ENCODE measurements at places on chromosomes 2 and 18. TPM values are rescaled to one million over a fixed set of nuclear protein-coding genes. Genes with fewer than 3 reads are reported as not detected.

DNA sequence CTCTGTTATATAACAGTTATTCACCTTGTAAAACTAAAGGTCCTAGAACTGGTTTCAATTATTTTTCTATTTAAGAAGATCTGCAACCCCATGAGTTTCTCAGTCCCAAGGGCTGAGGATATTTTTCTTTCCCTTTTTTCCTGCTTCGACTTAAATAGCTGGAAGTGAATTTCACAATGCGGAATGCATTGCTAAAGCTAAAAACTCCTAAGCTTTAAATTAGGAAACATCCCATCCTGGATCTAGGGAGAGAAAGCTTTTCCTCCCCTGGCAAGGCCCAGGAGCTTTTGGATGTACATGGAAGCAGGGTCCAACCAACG, 1.4 kb downstream of the RFX8 start:
- H3K4me3 ChIP-seq, result peak overlapping the region; percentile 78
- H3K27me3 ChIP-seq, result peaks cover 10% of the 10 kb centered on the region
- H3K4me1 ChIP-seq, result peaks cover 22% of the 10 kb centered on the region
- no peaks in the 10 kb centered on the region for H3K36me3 ChIP-seq

DNA sequence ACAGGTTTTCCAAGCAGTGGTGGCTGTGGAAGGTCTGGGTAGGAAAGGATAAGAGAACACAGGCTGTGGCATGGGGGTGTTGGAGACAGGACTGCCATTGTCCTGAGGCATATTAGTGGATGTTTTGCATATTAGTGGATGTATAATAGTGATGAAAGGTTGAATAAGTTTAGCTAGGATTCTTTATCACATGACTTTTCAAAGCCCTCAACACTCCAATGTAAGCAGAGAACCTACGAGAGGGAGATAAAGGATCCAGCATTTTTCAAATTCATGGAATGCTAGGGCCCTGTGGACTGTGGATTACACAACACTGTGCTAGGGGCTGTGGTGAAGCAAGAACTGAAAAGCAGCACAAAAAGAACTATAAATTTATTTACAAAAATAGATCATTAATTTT, 63.2 kb downstream of the POLE4 start:
- H3K27ac ChIP-seq, result no peak overlapping the region
- H3K4me3 ChIP-seq, result no peak overlapping the region
- no peak for DNase-seq

DNA sequence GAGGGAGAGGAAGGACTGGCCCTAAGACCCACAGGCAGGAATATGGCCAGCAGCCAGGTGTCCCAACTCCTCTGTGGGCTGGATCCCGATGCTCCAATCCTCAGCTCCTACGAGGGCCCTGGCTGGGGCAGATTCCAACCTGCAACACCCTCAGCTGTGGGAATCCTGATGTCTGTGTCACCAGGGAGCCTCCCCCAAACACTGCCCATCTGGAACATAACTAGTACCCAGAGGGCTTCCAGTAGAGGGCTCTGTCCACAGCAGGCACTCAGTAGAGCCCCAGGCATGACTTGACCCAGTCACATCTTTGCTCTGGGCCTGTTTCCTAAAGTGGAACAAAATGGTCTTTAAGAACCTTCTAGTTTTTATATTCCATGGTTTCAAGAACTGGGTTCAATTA, 20.6 kb upstream of the LOXHD1 start:
- no peaks in the 10 kb centered on the region for H3K4me1 ChIP-seq
- DNase-seq, result no peak
- no peak overlapping the region for H3K27ac ChIP-seq
- peaks cover 16% of the 10 kb centered on the region for H3K27me3 ChIP-seq
- no peak overlapping the region for H3K4me3 ChIP-seq
- H3K36me3 ChIP-seq, result no peaks in the 10 kb centered on the region

GRCh38 chr2:10380048-10380926, 67.8 kb downstream of the ODC1 start:
- no peaks in the 10 kb centered on the region for H3K27me3 ChIP-seq
- H3K36me3 ChIP-seq, result no peaks in the 10 kb centered on the region
- no peak for DNase-seq
- H3K27ac ChIP-seq, result no peak overlapping the region
- H3K4me3 ChIP-seq, result peak overlapping the region; percentile 35

GRCh38 chr2:159613651-159614285, 2.6 kb downstream of the BAZ2B start:
- peaks cover 10% of the 10 kb centered on the region for H3K4me1 ChIP-seq
- no peak for DNase-seq
- H3K27me3 ChIP-seq, result peaks cover 9% of the 10 kb centered on the region
- H3K36me3 ChIP-seq, result no peaks in the 10 kb centered on the region
- H3K27ac ChIP-seq, result no peak overlapping the region

GRCh38 chr2:189580241-189580651, 340 bp downstream of the SLC40A1 start:
- peaks cover 13% of the 10 kb centered on the region for H3K4me1 ChIP-seq
- no peaks in the 10 kb centered on the region for H3K36me3 ChIP-seq

GRCh38 chr2:155599834-155600233, 732.7 kb downstream of the NR4A2 start:
- no peak overlapping the region for H3K4me3 ChIP-seq
- H3K27me3 ChIP-seq, result no peaks in the 10 kb centered on the region
- no peak for DNase-seq
- no peaks in the 10 kb centered on the region for H3K4me1 ChIP-seq
- H3K36me3 ChIP-seq, result no peaks in the 10 kb centered on the region
- H3K27ac ChIP-seq, result no peak overlapping the region

DNA sequence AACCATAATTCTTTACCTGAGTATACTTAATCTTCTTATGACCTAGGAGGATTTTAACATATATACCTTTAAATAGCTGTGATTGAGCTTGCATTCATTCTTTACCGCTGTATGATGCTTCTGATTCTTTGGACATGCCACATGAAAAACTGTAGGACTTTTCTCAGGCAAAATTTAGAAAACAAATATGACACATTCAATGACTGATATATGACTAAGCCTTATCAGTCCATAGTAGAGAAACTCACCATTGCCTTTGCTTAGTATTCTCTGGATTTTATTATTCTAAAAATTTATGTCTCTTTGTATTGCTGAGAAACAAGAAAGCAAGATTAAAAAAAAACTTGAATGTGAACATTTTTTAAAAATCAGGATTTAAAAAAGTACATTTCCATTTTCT, 3.7 kb downstream of the FAM171B start:
- H3K27ac ChIP-seq, result no peak overlapping the region
- peaks cover 9% of the 10 kb centered on the region for H3K4me1 ChIP-seq
- H3K4me3 ChIP-seq, result no peak overlapping the region
- DNase-seq, result no peak

- no peaks in the 10 kb centered on the region for H3K4me1 ChIP-seq
- H3K27ac ChIP-seq, result no peak overlapping the region
- peaks cover 4% of the 10 kb centered on the region for H3K36me3 ChIP-seq
- no peak overlapping the region for H3K4me3 ChIP-seq
- H3K27me3 ChIP-seq, result no peaks in the 10 kb centered on the region
Measured at GRCh38 chr2:203412546-203413331, 84.5 kb downstream of the ABI2 start.

GRCh38 chr18:48184118-48184517, 225.1 kb downstream of the ZBTB7C start:
- no peaks in the 10 kb centered on the region for H3K36me3 ChIP-seq
- no peak overlapping the region for H3K27ac ChIP-seq
- peak; percentile 47 for DNase-seq
- H3K4me3 ChIP-seq, result no peak overlapping the region
- H3K4me1 ChIP-seq, result no peaks in the 10 kb centered on the region

GRCh38 chr18:6929370-6930102, 188.1 kb downstream of the LAMA1 start:
- no peaks in the 10 kb centered on the region for H3K27me3 ChIP-seq
- H3K36me3 ChIP-seq, result no peaks in the 10 kb centered on the region
- DNase-seq, result no peak
- H3K4me1 ChIP-seq, result no peaks in the 10 kb centered on the region

DNA sequence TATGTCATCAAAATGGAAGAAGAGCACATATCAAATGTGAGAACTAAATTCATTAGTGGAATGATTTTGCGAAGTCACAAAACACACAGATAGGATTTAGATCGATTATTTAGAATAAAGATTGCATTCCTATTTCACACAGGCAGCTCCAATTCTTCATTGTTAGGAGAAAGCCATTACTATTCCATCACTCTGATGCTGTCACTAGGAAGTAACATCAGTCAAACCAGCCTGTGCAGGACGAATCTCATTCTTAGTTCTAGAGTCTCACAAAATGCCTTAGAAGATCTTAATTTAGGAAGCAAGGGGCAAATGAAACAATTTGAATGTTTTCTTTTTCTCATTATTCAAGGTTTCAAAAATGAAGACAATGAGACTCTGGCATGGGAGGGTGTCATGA, 44.0 kb upstream of the SPP2 start:
- DNase-seq, result no peak
- no peak overlapping the region for H3K4me3 ChIP-seq
- no peaks in the 10 kb centered on the region for H3K27me3 ChIP-seq
- H3K27ac ChIP-seq, result no peak overlapping the region
- H3K36me3 ChIP-seq, result no peaks in the 10 kb centered on the region

- no peak overlapping the region for H3K4me3 ChIP-seq
- DNase-seq, result no peak
- no peaks in the 10 kb centered on the region for H3K27me3 ChIP-seq
- H3K4me1 ChIP-seq, result peaks cover 5% of the 10 kb centered on the region
- H3K36me3 ChIP-seq, result no peaks in the 10 kb centered on the region
Measured at GRCh38 chr2:240643093-240643810, 18.0 kb downstream of the GPR35 start.

DNA sequence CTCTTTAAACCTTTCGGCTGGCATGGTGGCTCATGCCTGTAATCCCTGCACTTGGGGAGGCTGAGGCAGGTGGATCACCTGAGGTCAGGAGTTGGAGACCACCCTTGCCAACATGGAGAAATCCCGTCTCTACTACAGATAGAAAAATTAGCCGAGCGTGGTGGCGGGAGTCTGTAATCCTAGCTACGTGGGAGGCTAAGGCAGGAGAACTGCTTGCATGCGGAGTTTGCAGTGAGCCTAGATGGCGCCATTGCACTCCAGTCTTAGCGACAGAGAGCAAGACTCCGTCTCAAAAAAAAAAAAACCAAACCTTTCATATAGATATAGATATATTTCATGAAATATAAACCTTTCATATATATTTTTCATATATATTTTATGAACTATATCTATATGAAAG, 864.7 kb downstream of the TRIB2 start:
- no peak overlapping the region for H3K4me3 ChIP-seq
- DNase-seq, result no peak

DNA sequence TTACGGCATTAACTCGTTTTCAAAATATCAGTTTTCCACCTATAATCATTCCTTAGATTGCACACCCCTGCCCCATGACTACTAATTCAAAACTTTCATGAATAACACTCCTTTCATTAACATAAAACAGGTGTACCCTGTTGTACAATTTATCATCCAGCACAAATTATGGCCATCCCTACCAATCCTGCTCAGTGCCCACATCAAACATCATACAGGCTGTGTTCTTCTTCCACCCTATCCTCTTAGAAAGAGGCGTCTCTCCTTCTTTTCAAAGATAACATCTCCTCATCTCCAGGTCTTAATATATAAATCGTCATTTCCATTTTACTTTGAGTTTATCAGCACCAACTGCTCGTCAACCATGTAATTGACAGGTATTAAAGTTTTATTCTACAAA, 67.6 kb downstream of the SLC66A3 start:
- H3K36me3 ChIP-seq, result peaks cover 6% of the 10 kb centered on the region
- H3K27me3 ChIP-seq, result no peaks in the 10 kb centered on the region
- no peaks in the 10 kb centered on the region for H3K4me1 ChIP-seq
- H3K4me3 ChIP-seq, result no peak overlapping the region

DNA sequence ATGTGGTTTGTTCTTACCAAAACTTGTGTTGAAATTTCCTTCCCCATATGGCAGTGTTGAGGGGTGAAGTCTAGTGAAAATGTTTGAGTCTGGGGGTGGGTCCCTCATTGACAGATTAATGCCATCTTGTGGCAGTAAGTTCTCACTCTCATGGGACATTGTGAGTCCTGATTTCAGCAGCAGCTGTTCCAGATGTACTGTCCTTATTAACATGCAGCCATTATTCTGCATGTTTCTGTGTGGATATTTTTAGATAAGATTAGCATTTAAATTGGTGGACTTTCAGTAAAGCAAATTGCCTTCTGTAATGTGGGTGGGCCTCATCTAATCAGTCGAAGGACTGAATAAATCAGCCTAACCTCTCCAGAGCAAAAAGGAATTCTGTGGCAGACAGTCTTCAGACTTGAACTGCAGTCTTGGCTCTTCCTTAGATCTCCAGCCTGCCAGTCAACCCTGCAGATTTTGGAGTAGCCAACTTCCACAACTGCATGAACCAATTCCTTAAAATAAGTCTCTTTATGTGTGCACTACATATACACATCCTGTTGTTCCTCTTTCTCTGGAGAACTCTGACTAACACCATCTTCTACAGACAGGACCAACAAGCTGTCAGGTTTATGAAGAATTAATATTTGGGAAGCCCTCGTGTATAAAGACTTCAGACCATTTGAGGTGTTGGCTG, 138.7 kb upstream of the ZNF516 start:
- DNase-seq, result no peak
- no peak overlapping the region for H3K27ac ChIP-seq
- H3K27me3 ChIP-seq, result peaks cover 26% of the 10 kb centered on the region
- H3K4me1 ChIP-seq, result no peaks in the 10 kb centered on the region

DNA sequence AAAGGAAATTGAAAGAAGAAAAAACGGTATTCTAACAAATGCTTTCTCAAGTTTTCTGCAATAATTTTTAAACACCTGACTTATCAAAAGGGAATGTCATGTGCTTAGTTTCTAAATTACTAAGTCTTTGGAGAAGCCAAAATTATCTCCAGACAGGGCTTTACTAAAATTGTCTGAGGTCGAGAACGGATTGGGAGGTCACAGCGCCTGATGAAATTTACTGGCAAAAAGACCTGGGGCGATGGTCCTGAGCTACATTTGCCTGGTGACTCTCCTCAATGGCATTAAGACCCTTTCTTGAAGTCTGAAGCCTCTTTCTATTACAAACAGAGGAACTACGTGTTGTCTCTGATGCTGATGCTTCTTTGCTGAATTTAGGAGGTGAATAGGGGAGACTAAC, 291.8 kb upstream of the SESTD1 start:
- H3K27me3 ChIP-seq, result no peaks in the 10 kb centered on the region
- H3K4me3 ChIP-seq, result no peak overlapping the region
- no peaks in the 10 kb centered on the region for H3K36me3 ChIP-seq

DNA sequence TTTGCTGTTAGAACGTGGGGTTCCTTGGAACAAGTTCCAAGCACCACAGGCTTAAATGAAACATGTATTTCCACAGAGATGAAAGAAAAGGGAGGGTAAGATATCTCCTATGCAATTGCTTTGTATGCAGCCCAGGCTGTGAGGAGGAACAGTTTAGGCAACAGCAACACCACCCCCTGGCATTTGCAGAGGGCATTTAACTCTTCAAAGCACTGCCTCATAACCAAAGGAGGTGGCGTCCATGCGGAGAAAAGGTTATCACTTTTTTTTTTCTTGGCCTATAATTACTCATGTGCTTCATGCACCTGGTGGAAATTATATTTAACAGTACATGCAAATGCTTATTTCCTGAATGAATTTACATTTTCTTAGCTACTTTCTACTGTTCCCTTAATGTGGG, 286.0 kb downstream of the LPIN1 start:
- H3K27ac ChIP-seq, result no peak overlapping the region
- H3K27me3 ChIP-seq, result peaks cover 25% of the 10 kb centered on the region
- H3K4me1 ChIP-seq, result peaks cover 27% of the 10 kb centered on the region

GRCh38 chr2:182726473-182726872, 10.4 kb downstream of the DNAJC10 start:
- H3K36me3 ChIP-seq, result peaks cover 13% of the 10 kb centered on the region
- no peaks in the 10 kb centered on the region for H3K27me3 ChIP-seq
- H3K4me3 ChIP-seq, result no peak overlapping the region
- no peak overlapping the region for H3K27ac ChIP-seq
- no peak for DNase-seq
- H3K4me1 ChIP-seq, result no peaks in the 10 kb centered on the region

The TEX44 gene
- not detected for total RNA-seq

The LDLRAD4 gene
- 16.3 TPM for total RNA-seq

The GPR45 gene
- not detected for total RNA-seq

The ALPG gene
- total RNA-seq, result not detected

The SLC8A1 gene
- not detected for total RNA-seq

The ARHGAP25 gene
- 121 TPM for total RNA-seq

The MC4R gene
- not detected for total RNA-seq

The SP110 gene
- total RNA-seq, result 71.5 TPM
